Stimulated activated CD8-positive, alpha-beta memory T cell treated with anti-CD3 and anti-CD28 coated beads, Interleukin-2, amount 100 ng/mL, for 1 hour (primary cell): ENCODE measurements at places on chromosomes 11 and 22.

- no peak for DNase-seq
These were observed 65.2 kb upstream of the CECR2 start for GRCh38 chr22:17303840-17304779.

DNA sequence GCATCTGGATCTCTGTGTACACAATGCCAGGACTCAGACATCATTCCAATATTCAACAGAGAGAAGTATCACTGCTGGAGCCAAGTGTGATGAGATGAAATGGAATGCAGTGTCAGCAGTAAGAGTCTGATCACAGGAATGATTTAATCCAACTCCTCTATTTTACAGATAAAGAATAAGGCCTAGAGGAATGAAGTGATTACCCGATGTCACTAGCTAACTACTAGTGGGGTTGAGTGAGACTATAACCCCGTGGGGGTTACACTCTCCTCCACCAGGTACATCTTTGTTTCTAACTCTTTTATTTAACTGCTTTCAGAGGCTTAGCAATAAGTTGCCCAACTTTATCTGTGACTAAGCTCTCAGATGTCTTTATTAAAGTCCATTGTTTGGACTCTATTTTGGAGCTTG lies 94.2 kb upstream of the FAT3 start:
- DNase-seq, result no peak

- DNase-seq, result no peak
These were observed 3.0 kb downstream of the CDKN1C start for GRCh38 chr11:2882396-2883110.

DNA sequence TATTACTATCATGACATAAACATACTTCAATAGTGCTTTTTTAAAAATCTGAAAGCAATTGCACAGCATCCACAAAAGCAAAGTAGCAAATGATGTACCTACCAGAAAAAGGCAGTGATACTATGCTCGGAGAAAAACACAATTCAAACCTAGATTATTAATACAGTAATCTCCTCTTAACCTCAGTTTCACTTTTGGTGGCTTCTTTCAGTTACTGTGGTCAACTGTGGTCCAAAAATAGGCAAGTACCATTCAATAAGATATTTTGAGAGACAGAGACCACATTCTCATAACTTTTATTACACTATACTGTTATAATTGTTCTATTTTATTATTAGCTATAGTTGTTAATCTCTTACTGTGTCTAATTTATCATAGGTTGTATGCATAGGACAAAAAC lies 20.8 kb downstream of the KCNA4 start:
- DNase-seq, result no peak

DNA sequence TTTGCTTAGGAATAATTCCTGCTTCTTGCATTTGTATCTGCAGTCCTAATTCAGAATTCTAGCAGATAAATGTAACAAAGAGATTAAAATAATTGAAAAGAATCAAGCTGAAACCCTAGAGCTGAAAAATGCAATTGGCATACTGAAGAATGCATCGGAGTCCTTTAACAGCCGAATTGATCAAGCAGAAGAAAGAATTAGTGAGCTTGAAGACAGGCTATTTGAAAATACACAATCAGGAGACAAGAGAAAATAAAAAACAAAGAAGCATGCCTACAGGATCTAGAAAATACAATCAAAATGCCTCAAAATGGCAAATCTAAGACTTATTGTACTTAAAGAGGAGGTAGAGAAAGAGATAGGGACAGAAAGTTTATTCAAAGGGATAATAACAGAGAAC lies 8.2 kb downstream of the TREH start:
- DNase-seq, result no peak

GRCh38 chr11:29432719-29433325 lies 584.0 kb downstream of the KCNA4 start:
- no peak for DNase-seq

DNA sequence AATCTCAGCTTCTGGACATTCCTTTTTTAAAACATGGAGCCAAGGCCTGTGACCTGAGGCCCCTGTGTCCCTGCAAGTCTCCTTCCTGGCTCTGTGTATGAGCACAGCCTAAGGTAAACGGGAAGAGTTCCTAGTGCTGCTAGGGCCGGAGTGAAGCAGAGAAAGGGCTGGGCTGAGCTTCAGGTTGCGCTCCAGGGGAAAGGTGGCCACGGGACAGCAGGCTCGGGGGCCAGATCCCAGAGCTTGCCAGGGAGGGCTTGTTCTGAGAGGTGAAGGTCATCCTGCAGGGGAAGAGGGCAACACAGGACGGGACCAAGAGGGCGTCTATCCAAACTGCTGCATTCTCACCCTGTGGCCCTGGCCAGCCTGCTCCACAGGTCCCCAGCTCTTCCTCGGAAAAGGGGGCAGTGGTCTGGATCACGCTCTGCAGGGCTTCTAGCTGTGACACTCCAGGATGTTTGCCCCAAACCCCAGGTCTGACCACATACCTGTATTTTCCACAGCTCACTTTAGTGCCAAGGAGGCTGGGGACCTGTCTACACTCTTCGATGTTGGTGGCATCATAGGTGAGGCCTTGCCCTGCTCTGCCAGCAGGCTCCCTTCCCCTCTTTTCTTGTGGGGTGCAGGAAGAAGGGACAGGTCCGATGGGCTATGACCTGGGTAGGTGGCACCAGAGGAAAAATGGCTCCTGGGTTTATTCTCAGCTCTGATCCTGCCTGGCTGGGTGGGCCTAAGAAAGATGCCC lies 20.4 kb downstream of the SLC37A2 start:
- no peak for DNase-seq

- no peak for DNase-seq
These were observed 105.6 kb upstream of the NAV2 start for GRCh38 chr11:19606856-19607655.

DNA sequence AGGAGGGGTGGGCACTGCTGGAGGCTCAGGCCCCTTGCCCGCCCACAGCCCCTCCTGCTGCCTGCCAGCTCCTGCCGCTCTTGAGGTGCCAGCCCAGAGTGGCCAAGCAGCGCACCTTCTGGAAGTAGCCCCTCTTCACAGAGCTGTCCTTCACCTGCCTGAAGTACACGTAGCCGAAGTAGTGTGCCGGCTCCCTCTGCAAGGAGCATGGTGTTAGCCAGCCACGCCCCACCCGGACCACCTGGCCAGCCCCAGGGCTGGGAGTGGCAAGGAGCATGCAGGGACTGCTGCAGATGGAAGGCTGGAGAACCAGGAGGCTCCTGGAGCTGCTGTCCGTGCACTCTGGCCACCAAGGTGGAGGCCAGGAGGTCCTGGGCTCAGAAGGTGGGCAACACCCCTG lies 9.6 kb downstream of the DENND6B start:
- DNase-seq, result no peak

DNA sequence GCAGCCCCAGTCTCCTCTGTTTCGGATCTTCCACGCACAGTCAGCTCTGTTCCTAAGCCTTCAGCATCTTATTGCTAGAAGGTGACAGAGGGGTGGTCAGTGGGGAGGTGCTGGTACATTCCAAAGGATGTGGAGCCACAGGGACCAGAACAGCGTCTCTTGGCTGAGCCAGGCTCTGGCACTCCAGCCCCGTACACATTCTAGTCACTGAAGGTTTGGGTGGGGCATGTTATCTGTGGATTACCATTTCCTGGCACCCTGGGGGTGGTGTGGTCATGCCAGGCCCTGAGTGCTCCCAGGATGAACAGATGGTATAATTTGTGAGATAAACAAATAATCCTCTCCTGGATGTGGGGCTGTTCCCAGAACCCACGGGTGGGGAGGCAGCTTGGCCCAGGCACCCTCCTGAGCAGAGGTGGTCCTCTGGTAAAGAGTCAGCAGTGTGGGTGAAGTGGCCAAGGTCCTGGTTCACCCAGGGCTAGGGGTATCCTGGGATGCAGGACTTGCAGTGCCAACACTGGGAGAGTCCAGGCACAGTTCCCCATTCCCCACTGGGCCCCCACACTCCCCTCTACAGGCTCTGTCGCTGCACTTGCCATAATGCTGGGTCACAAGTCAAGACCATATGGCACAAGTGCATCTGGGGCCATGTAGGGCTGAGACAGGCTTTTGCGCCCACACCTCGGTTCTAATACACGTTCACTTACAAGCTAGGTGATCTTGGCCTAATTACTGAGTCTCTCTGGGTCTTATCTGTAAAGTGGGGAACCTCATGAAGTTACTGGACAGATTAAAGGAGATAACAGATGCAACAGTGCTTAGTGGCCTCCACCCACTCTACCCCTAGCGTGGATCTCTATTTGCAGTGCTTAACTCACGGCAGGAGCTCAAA lies 33.0 kb downstream of the DKK3 start:
- DNase-seq, result no peak

GRCh38 chr11:8055091-8055835 lies 25.7 kb upstream of the TUB start:
- DNase-seq, result no peak

GRCh38 chr11:62832336-62833234 lies at the start of gene TEX54:
Gene TEX54 (minus strand): TSS chr11:62832841.
- no peak for DNase-seq

DNA sequence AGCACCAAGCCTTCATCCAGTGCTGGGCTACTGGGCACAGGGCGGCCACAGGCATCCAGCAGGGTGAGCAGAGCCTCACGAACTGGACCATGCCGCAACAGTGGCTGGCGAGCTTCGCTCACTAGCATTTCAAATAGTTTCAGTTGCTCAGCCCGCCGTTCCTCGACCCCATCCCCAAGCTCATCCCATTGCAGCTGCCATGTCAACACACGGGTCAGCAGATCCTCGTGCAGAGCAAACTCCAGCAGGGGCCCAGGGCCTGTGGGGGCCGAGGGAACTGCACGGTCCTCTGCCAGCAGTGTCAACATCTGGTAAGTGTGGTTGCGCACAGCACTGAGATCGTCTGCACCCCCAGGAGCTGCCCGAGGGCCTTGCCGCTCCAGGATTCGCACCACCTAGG lies 10.6 kb downstream of the FHIP1B start:
- no peak for DNase-seq

DNA sequence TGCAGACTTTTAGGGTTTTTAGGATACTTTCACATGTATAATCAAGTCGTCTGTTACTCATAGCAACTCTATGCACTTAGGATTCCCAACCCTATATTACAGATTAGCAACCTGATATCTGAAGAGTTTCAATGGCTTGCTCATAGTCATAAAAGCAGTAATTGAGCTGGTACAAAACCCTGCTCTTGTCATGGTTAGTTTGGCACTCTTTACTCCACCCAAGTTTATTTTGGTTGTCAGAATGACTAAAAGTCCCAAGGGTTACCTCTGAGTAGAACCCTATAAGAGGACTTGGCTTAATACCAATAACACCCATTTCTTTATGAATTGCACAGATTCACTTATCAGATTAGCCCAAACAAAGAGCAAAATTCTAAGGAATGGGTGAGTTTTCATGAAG lies 550.6 kb downstream of the SOX6 start:
- DNase-seq, result no peak

- no peak for DNase-seq
These were observed 1.3 kb upstream of the SC5D start for GRCh38 chr11:121291319-121291718.

- no peak for DNase-seq
These were observed 14.9 kb downstream of the KBTBD3 start for GRCh38 chr11:106061954-106062949.

- DNase-seq, result no peak
These were observed 1.7 kb downstream of the BRMS1 start for GRCh38 chr11:66343176-66343575.

- no peak for DNase-seq
These were observed 418.7 kb upstream of the ANO5 start for GRCh38 chr11:21774212-21774611.

GRCh38 chr11:2440646-2441045 lies 3.7 kb downstream of the TRPM5 start:
- no peak for DNase-seq
